ENCODE measurements at places on chromosomes 12 and 14.

- DNase-seq = no peak
These were observed 739 bp upstream of the PAX9 start for GRCh38 chr14:36660736-36661505.

- no peak for DNase-seq
These were observed 19.8 kb downstream of the MMAB start for GRCh38 chr12:109553483-109553882.

GRCh38 chr12:132622437-132623071 lies 4.0 kb downstream of the P2RX2 start:
- peak; percentile 77 for DNase-seq

DNA sequence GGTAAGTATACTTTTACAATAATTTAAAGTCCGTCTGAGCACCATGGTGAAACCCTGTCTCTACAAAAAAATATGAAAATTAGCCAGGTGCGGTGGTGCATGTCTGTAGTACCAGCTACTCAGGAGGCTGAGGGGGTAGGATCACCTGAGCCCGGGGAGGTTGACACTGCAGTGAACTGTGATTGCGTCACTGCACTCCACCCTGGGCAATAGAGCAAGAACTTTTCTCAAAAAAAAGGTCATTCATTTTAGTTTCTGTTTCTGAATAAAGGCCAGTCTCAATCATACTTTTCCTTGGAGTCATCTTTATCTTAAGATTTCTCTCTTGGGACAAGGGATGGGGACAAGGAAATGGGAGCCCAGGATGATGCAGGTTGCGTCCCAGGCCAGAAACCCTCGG lies 12.9 kb downstream of the ANKRD13A start:
- no peak for DNase-seq

GRCh38 chr14:73260574-73260973 lies 23.3 kb downstream of the PAPLN start:
- no peak for DNase-seq

GRCh38 chr14:90508536-90509254 lies 111.9 kb downstream of the CALM1 start:
- DNase-seq = no peak

- no peak for DNase-seq
These were observed 163.0 kb downstream of the OTOGL start for GRCh38 chr12:80262346-80262745.

GRCh38 chr12:40208707-40209446 lies 15.9 kb upstream of the LRRK2 start:
- no peak for DNase-seq

DNA sequence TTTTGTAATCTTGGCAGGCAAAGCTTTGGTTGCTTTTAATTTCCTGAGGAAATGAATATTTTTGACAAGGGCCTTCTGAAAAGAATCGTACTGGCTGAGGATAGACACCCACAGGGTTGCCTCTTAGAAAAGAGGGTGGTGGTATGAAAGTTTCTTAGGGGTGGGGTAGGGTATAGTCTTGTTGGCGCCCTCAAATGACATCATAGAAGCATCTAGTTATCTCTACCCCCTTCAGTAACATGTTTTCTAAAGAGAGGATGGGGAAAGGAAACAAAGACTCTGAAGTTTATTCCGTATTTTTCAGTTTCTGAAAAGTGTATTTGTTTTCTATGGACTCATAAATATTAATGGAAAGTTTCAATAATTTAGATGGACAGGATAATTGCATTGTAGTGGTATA lies 13.7 kb downstream of the PRKCH start:
- DNase-seq = no peak

DNA sequence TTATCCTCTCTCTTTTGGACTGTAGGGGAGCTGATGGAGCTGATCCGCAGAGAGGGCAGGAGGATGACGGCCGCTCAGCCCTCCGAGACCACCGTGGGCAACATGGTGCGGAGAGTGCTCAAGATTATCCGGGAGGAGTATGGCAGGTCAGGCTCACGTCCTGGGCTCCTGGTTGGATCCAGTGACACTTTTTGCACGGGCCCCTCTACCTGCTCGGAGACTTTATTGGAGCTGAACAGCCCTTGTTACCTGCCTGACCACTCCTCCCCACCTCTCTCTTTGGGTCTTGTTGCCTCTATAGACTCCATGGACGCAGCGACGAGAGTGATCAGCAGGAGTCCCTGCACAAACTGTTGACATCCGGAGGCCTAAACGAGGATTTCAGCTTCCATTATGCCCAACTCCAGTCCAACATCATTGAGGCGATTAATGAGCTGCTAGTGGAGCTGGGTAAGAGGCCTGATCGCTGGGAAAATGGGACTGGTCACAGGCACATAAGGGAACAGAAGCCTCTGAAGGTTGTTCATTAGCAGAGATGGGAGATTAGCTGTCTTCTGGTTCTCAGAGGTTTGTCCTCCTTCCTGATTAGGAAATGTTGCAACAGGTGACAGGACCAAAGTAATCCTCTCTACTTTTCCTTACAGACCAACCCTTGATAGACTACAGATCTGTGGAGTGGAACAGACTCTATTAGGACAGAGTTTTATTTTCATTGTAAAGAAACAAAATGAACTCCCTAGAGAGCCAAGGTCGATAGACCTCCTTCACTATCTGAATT lies 718 bp downstream of the EIF2B2 start:
- DNase-seq = no peak

DNA sequence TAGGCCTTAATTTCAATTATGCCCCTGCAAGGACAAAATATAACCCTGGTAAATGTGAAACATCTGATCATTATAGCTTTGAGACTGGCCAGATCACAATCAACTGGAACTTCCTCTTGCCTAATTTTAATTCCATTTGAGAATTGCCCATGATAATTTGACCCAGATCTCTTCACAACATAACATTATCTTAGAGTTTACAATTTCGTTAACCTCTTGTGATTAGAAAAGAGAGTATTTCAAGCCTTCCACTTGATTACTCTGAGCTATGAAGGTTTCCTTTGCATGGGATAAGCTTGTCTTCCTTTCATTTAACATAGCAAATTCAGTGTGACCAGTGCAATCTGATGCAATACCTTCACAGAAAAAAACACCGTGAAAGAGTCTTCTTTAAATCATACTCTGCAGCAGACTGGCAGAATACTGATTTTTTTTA lies 143.6 kb downstream of the DUSP6 start:
- peak; percentile 76 for DNase-seq

DNA sequence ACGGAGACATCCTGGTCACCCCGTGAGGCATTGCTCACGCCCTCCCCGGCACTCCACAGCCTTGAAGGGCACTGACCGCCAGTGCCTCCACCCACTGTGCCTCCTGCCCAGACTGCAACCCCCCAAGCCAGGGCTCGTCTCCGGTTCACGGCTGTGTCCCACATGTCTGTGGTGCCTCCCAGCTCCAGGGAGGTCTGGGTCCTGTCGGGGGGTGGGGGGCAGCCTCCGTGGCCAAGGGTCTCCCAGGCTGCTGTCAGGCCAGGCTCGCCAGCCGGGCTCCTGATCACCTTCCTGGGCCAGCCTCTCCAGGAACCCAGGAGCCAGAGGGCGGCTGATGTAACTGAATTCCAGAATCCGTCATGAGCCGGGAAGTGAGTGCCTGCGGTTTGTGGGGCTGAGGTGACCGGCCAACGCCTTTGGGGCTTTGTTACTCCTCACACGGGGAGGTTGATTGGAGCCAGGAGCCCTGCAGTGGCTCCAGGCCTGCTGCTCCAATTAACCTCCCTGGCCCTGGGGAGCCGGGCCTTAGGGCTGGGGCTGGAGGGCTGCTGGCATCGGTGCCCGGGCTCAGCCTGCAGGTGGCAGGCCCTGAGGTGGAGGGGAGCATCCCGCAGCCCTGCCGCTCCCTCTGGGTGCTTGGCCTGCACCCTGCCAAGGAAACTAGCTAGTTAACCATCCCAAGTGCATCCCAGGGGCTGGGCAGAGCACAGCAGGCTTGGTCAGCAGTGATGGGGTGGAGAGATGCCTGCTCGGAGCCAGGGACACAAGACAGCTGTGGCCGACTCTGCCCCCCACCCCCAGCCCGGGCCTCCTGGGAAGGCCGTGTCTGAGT lies 36.4 kb upstream of the FBRSL1 start:
- no peak for DNase-seq

- peak; percentile 21 for DNase-seq
These were observed 185.6 kb upstream of the C14orf180 start for GRCh38 chr14:104393898-104394381.

- DNase-seq = no peak
These were observed 577.0 kb upstream of the TBX3 start for GRCh38 chr12:115260762-115261675.

GRCh38 chr12:131082290-131083194 lies 128.8 kb downstream of the ADGRD1 start:
- no peak for DNase-seq

DNA sequence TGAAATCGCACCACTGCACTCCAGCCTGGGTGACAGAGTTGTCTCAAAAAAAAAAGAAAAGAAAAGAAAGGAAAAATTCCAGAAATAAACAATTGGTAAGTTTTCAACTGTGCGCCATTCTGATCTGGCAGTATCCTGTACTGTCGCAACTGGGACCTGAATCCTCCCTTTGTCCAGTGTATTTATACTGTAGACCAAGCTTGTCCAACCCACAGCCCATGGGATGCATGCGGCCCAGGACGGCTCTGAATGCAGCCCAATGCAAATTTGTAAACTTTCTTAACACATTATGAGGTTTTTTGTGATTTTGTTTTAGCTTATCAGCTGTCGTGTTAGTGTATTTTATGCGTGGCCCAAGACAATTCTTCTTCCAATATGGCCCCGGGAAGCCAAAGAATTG lies 84.7 kb downstream of the TMCC3 start:
- no peak for DNase-seq

DNA sequence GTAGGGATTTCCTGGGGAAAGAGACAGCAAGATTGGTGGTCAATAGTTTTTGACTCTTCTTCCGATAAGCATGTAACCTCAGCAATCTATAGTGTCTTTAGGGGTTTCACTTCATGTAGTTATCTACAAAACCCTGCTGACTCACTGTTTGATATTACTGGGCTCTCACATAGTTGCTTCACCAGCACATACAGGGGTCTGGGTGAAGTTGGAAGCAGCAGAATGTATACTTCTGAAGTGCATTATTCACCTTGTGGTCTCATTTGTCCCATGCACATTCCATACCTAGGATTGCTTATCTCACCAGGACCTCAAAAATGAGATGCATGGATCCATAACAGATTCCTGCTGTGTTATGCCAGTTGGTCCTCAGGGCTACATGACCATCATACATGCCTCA lies 280.0 kb downstream of the LRIG3 start:
- peak; percentile 25 for DNase-seq

DNA sequence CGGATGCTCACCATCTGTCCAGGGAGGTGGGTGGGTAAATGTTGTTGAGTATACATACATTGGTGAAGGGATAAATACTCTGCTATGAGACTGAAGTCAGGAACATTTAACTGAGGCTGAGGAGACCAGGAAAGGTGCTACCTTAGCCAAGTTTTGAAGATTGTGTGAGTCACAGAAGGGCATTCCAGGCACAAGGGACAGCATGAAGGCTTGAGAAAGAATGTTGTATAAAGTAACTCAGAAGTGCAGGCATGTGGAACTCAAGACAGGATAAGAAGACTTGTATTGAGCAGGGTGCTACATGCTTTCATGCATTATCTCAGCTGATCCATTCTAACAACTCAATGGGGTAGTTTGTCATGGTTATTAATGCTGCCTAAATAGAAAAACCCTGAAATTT lies 112.7 kb downstream of the IPO8 start:
- DNase-seq = peak; percentile 19

- DNase-seq = no peak
These were observed 1568.2 kb upstream of the SEL1L start for GRCh38 chr14:83101846-83102245.

GRCh38 chr14:73424453-73424852 lies 33.9 kb downstream of the NUMB start:
- peak; percentile 51 for DNase-seq

DNA sequence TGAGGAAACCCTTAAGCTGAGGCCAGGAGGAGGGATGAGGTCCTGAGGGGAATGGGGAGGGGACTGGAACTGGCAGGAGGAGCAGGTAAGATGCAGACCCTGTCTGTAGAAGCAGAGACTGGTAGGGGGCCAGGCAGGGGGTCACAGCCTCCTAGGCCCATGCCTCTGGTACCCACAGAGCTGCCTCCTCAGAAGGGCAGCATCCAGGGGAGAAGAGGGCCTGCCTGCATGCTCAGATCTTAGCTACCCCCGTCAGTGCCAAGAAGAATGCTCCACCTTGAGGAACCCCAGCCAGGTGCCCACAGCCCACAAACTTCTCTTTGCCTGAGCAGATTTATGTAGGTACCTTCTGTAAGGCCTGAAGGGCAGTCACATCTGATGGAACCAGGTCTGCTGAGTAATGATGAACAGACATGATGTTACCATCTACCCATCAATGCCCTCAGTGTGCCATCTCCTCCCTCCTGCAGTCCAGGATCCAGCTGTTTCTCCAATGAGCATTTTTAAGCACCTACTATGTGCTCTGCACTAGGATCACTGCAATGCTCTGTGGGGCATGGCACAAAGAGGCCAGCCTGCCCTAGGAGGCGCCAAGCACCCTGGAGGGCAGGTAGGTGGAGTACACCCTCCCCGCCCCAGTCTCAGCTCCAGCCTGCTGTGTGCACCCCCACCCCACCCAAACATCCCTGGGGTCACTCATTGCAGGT lies 24.8 kb upstream of the ZFP36L1 start:
- no peak for DNase-seq

GRCh38 chr12:38872156-38872555 lies 33.2 kb downstream of the CPNE8 start:
- no peak for DNase-seq

DNA sequence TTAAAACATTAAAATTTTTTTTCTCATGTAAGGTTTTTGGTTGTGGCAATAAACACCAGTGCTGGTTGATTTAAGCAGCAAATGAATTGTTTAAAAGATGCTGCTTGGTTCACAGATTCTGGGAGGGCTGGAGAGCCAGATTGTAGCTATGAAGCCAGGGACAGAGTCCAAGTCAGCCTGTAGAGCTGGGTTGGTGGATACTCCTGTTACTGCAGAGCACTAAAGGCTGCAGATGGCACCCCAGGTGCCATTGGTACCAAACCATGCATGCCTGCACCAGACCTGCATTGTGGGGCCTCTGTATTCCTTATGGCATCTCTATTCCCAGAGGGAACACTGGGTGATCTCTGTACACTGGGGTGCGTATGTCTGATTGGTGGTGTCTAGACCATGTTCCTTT lies 113.3 kb downstream of the SNAPC1 start:
- DNase-seq = no peak

Data from choroid plexus epithelial cell (primary cell).